ENCODE measurements at places on chromosomes 2 and 18.

DNA sequence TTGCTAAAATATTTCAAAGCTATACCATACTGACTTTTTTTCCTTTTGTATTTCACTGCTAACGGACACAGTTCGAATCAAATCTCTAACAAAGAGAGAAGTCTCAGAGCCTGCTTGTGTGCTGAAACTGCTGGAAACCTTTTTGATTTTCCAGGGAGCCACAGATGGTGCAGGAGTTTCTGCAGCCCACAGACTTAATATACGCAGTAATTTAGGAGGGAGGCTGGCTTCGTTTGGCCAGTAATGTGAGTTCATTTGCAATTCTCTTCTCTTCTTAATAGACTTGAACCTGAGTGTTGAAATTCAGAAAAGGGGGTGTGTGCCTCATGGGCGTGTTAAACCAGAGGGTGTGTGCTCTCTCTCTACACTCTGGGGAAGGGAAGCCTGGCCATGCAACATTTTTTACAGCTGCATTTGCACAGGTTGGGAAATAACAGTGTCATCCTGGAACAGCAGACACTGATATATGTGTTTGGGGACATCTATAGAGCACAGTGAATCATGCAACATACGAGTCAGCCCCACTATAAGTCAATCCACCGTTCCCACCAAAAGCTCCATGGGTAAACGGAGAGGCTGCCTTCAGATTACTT lies 333.0 kb downstream of the CLIP4 start:
- no peak for DNase-seq

DNA sequence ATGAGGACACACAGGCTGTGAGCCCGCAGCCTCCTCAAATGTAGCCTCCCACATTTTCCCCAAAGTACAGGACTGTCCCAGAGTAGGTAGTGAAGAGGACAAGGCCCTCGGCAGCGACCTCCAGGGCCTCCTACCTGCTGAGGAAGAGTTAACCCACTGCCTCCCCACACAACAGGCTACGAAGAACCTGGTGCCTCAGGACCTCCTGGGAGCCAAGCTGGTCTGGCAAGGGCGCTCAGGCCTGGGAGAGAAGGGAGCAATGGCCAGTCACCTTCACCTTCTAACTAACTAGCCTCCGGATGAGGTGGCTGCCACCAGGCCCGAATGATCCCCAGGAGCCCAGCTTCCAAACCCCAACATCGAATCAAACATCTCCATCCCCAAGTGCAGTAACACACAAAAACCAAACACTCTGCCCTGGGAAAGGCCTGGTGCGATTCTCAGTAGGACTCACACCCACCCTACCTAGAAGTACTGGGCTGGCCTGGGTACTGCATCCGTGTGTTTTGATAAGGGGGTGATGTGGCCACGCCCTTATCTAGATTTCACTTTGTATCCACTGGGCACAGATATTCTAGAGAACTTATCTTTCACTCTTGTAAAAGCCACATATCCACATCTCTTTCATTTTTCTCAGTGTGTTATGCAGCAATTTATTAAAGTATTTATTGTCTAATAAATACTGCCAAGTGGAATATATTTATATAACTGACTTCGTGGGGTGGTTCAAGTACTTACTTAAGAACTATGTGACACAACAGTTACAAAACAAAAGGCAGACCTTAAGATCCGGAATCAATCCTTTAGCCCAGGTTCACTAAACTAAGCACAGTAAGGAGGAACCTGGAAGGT lies 9.7 kb downstream of the ERFE start:
- no peak for DNase-seq

- peak; percentile 40 for DNase-seq
Measured at GRCh38 chr18:58492891-58493469, 135.9 kb downstream of the ALPK2 start.

- DNase-seq = no peak
Measured at GRCh38 chr2:217520356-217521010, 482.3 kb downstream of the TNS1 start.

- peak; percentile 32 for DNase-seq
Measured at GRCh38 chr2:47946593-47946992, 40.3 kb upstream of the FBXO11 start.

DNA sequence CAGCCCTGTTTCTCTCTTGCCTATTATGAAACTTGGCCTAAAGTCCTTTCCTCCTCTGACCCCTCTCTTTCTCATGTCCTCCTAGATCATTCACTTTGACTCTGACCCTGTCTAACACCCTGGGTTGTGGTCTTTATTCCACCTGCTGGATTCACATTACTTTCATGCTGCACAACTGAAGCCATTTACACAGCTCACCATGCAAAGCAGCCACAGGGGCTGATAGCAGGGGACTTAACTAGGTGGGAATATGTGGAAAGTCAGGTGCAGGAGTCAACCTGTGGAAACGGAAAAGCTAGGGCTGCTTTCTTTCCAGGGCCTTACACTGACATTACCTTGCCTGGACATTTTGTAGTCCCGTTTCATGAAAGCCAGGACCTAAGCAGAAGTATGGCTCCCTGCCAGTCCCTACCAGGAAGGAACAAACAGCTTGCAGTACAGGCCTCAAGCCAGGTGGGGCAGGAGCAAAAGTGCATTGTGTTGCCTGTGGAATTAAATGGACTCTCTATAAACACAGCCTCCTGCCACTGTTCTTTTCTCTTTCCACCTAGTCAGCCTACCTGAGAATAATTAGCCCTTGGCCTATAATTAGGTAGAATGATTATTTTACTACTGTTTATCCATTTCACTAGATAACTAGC lies 11.8 kb downstream of the MAPRE3 start:
- peak; percentile 32 for DNase-seq

DNA sequence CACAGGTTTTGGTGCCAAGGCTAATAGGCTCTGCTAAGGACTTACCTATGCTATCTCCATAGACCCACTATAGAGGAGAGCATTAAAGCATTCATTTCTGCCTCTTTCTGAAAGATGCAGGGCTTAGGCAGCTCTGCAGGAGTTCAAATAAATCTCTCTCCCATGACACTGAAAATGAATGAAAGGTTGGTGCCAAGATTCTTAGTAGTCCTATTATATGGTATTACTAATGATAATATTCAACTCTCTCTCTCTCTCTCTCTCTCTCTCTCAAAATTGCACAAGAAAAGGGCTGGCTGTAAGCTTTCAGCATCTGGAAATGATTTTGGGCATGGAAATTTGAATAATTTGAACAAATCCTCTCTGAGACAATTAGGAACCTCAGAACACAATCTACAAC lies 433.7 kb downstream of the MBD2 start:
- DNase-seq = no peak

DNA sequence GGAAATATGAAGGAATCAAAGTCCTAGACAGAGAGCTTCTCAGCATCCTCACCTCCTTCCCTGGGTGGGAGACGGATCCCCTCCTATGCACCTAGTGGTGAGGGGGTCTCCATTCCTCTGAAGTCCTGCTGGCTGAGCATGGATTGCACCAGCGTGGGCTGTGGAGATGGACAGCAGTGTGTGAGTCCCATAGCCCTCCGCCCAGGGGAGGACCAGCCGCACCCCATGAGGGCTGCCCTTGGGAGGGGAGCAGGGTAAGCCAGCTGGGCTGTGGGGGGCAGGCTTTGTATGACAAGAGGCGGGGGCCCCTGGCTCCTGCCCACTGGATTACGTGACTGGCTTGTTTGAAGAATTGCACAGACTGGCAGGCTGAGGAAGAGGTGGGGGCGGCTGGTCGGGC lies 768.2 kb downstream of the GALR1 start:
- DNase-seq = no peak

DNA sequence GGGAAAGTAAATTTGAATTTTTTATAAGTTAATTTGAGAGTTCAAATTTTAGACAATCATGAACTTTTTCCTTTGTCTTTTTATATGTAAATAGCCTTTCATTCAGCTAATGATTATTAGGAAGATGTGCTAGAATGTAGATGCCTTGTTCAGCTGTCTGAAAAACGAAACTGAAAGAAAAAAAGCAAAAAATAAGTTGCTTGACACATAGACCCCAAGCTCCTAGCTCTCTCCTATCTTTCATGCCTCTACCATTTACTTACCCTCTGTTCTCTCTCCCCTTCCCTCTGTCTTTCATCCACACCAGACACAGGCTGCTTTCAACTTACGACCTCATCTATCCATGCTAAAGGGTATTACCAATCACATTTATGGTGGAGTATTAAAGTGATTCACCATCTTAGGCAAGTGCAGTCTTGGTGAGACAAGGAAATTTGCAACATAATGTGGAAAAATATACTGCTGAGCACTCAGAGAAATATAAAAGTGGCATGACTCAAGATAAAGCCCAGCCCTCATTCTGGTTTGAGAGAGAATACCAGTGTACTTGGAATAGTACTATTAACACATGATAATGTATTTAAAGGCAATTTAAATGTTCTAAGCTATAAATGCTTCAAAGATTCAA lies 425.6 kb downstream of the SUCLG1 start:
- DNase-seq = no peak

- DNase-seq = peak; percentile 86
Measured at GRCh38 chr2:219369447-219369861, 18.3 kb downstream of the DNPEP start.

DNA sequence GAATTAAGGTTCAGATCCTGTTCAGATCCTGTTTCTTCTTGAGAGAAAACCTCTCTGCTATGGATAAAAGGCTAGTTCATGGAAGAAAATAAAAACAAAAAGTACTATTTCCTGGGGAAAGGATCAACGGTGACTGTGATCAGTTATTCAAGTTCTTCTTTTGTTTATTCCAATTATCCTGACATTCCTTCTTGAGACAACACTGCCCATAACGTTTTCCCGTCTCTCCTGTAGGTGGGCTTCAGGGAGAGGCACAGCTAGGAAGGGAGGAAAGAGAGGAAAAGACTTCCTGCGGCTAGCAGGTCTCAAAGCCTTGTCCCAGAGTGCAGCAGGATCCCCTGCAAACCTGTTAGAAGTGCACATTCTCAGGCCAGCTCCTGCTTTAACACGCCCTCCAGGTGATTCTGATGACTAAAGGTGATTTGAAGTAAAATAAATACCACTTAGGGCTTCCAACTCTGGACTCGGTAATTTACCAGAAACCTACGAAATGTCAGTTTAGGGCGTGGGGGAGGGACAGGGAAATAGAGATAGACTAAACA lies 4.5 kb upstream of the FHL2 start:
- DNase-seq = no peak

- DNase-seq = no peak
Measured at GRCh38 chr2:102100371-102101096, 42.0 kb upstream of the IL1R1 start.

DNA sequence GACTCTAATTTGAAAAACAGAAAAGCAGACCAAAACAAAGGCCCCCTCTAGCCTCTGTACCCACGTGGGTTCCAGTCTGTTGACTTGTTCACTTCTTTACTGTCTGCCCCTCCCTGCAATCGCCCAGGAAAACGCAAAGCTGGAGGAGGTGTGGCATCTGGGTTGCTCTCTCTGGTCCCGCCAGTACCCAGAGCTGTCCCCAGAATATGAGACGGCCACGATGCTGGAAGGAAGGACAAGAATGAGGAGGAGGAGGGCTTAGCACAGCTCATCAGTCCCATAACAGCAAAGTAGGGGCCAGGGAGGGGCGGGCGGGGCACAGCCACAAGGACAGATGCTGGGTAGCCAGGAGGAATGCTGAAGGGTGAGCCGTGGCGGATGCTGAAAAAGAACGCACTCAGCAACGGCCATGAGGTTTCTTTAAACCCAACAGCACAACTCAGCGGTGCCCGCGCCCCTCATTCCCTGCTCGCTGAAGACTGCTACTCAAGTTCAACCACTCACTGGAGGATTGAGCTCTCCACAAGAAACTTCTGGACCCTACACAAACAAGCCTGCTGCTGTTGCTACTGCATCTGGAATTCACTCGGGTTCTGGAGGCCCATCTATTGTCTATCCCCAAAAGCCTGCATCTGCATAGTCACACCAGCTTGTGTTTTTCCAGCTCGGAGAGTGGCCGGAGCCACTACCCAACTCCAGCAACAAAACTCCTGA lies 187.7 kb downstream of the HDAC4 start:
- DNase-seq = no peak

DNA sequence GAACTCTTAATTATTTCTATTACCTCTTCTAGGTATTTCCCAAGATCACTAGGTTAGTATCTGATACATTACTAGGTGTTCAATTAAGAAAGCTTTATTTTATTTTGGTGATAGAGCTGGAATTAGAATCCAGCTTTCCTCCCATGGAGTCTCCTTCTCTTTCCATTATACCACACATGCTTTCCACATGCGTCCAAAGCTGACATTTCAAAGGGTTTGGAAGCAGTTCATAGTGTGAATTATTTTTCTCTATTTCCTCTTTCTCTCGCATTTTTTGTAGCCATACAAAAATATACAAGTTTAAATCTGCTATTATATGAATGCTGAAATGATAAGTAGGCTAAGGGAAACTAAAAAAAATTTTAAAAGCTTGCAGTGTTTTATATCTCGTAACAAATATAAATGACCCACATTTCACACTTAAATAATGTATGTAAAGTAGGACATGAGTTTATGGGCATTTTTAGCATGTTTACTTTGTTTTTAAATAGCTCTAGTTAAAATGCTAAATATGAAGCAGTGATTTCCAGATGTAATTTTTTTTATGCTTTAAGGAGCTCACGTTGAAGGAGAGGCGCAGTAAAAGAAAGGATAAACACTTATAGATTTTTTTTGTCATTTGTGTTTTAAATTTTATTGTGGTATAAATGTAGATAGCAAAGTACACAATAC lies 20.1 kb downstream of the ZC3H6 start:
- DNase-seq = no peak

GRCh38 chr2:105781274-105781978 lies 36.7 kb downstream of the NCK2 start:
- no peak for DNase-seq

- no peak for DNase-seq
Measured at GRCh38 chr2:238330391-238330790, 10.1 kb downstream of the TRAF3IP1 start.

- DNase-seq = no peak
Measured at GRCh38 chr18:26667046-26667445, 118.7 kb upstream of the KCTD1 start.

- no peak for DNase-seq
Measured at GRCh38 chr2:144132357-144132756, 387.6 kb downstream of the ZEB2 start.

DNA sequence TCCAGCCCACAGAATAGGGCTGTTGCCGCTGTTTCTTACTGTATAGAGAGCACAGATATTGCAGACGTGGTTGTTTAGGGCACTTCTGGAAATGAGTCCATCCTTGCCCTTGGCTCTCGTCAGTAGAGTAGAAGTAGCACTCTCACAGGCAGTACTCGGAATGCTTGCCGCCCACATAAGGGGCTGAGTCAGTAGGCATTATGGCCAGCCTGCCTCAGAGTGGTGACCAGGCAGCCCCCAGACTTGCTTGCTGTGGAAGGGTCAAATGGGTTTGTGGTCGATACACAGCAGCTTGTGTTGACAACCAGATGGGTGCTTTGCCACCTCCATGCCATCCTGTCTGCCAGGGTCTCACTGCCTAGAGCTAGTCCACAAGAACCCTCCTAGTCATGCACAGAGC lies 38.7 kb downstream of the PLEKHB2 start:
- DNase-seq = no peak

- peak; percentile 24 for DNase-seq
Measured at GRCh38 chr18:74116633-74117554, 30.7 kb downstream of the FBXO15 start.
